Bronchial epithelial cell (primary cell): ENCODE measurements at places on chromosomes 11 and 22. TPM values are rescaled to one million over a fixed set of nuclear protein-coding genes. Genes with fewer than 3 reads are reported as not detected.

APOA5 gene
- total RNA-seq: not detected in 2 replicates

APOBEC3B gene
- 0.26 TPM in 1 of 2 replicates, not detected in the other for total RNA-seq

SESN3 gene
- 12.4 and 25.0 TPM in 2 replicates for total RNA-seq

DEFB131B gene
- not detected in 2 replicates for total RNA-seq
